NCI-H1436 treated with DMSO at 0.1 percent for 48 hours (cell line): ENCODE measurements at places on chromosomes 16 and 17.

- no peak for DNase-seq
Measured at GRCh38 chr17:33730131-33730530, 437.0 kb upstream of the ASIC2 start.

DNA sequence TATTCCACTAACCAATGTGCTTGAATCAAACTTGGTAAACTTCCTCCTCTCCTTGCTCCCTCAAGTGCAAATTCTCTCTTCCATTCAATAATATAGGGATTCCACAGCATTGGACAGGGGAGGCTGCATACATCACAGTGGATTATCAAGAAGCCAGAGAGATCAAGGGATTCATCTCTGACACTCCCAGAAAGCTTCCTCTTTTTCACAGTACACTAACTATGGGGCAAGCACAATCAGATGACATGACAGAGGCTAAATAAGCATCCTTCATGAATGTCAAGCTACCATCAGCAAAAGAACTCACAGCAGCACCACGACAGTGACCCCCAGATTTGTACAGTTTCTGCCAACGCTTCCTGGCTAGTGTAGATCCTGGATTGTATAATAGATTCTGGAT lies 178.4 kb upstream of the C17orf78 start:
- no peak for DNase-seq

- no peak for DNase-seq
Measured at GRCh38 chr16:30525844-30526136, 576 bp downstream of the ZNF768 start.

DNA sequence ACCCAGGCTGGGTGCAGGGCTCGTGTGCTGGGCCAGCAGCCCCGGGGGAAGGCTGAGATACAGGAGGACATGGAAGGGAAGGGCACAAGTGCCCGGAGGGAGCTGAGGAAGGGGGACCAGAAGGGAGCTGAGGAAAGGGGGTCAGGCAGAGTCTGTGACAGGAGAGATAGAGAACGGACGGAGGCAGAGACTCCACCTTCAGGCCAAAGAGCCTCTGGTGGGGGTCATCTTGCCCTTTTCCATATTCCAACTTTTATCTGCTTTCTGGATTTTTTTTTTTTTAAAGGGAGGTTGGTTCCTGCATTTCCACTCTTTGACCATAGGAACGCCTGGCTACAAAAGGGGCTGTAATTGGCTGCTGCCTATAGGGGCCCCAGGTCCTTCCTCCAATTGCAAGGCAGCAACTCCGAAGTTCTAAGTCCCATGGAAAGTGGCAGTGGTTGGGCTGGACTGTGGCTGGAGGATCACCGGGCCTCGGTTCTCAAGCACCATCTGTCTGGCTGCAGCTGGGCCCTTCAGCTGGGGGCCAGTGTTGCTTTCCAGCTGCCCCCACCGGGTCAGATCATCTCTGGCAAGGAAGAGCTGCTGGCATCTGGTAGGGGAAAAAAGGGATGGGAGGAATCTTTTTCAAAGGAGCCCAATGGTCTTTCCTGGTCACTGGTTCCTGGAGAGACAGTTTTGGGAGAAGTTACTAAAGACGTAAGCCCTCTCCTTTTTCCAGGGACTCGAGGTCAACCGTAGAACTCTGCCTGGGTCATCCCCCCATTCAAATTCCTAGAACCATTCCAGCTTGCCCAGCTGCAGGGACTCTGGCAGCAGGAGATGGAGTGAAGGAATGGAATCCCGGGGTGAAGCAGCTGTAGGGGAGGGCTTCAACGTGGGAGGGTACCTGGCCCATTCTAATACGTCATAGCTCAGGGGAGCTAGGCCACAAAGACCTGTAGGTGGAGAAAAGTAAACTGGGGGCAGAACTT lies 13.1 kb upstream of the MRPS23 start:
- DNase-seq: no peak

DNA sequence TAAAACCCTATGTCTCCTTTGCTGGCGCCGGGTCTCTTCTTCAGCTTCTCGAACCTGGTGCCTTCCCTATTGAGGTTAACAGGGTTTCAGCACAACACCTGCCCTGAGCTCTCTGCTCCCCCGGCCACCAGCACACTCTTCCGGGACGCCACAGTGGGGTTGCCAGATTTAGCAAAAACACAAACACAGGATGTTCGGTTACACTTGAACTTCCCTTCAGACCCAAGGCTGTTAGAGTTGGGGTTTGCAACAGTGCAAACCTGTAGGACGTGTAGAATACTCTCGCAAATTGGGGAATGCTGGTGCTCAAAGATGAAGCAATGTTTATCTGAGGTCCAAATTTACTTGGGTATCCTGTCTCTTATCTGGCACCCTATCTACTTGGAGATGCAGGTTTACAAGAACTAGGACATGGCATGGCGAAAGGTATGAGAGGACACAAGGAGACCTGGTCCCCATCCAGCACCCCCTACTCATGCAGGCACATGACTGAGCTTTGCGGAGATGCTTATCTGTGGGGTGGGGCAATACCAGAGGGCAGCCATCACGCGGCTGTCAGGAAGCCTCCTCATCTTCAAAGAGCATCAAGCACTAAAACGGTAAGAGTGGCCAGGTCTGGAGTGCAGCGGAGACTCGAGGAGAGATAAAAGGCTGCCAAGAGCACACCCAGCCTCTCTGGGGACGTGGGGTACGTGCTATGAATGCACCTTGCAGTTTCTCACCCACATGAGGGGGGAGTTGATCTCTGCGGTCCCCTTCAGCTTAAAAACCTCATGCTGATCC lies 52.8 kb downstream of the SDK2 start:
- peak; percentile 48 for DNase-seq

DNA sequence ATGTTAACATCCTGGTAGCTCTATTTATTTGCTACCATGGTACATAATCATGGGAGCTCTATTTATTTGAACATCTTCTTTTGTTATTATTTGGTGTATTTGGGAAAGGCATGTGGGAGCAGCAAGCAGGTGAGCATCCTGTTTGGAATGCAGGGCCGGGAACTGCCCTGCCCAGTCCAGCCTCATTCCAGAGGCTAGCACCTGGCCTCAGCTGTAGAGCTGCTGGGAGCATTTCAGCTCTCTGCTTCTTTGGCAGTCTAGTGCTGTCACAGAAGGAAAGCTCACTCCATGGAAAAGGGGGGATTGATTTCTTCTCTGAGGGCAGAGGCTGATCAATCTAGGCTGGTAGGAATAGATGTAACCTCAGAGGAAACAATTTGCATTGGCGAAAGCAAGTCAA lies 112.5 kb downstream of the WWOX start:
- no peak for DNase-seq

DNA sequence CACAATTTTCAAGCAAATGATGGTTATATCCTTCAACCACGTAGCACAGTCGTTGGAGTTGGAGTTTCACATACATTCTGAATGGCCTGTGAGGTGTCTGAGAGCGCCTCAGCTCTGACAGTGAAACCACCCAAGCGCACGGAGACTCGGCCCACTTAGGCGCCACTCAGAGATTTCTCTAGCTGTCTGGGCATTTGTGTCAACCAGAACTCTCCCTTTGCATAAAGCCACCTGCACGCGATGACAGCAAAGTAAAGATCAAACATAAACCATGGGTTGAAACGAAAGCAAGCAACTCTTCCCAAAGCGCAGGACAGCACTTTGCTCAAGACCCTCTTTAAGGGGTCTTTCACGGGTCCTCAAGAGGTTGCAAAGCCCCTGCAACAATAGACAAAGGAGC lies 533 bp downstream of the SLC6A4 start:
- DNase-seq: no peak

DNA sequence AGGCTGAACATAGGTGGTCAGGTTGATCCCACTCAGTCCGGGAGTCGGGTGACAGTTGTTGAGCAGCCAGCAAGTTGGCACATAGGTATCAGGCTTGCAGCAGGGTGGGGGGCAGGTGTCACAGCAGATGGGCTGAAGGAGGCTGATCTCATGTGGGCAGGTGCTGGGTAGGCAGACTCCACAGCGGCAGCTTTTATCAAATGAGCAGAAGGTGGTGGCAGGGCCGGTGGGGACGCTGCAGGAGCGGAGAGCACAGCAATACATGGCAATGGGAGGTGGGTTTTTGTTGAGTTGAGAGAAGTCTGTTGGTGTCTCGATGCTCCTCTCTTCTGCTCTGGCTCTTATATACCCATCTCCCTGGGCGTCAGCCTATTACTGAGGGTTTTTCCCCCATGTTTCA lies at the start of gene KRTAP3-1:
Gene KRTAP3-1 (minus strand): TSS at position 318 of the 400 bp plus-strand sequence. CDS start 54 bp downstream, at position 264.
- no peak for DNase-seq

DNA sequence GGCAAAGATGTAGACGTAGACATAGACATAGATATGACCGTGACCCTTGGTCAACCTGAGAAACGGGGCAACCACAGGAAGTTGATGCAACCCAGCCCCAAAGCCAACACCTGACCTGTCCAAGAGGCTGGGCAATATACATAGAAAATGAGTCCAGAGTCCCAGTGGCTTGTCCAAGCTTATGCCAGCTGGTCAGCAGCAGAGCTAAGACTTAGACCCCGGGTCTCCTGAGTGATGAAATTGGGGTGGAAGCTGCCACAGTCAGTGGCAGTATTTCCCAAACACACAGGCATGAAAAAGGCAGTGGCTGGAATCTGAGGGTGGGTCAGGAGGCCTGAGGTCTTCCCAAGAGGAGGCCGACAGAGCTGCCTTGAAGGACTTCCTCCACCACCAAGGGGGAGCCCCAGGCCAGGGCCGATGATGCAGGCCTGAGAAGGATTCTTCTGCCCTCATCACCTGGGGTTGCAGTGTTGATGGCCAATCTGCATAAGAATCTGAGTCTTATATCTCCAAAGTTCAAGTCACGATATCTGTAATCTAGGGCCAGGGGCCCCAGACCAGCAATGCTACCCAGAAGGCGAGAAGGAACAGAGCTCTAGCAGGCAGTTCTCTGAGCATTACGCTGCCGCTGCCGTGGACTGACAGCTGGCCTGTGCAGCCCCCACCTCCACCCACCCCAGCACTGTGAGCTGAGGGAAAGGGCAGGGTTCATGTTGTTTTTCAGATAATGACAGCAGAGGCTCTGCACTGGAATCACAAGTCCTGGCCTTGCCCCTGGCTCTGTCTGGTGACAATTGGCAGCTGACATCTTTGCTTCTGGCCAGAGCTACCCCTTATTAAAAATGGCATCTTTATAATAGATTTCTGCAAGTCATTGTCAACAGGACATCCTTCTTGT lies 72.7 kb downstream of the GNAO1 start:
- DNase-seq: no peak

DNA sequence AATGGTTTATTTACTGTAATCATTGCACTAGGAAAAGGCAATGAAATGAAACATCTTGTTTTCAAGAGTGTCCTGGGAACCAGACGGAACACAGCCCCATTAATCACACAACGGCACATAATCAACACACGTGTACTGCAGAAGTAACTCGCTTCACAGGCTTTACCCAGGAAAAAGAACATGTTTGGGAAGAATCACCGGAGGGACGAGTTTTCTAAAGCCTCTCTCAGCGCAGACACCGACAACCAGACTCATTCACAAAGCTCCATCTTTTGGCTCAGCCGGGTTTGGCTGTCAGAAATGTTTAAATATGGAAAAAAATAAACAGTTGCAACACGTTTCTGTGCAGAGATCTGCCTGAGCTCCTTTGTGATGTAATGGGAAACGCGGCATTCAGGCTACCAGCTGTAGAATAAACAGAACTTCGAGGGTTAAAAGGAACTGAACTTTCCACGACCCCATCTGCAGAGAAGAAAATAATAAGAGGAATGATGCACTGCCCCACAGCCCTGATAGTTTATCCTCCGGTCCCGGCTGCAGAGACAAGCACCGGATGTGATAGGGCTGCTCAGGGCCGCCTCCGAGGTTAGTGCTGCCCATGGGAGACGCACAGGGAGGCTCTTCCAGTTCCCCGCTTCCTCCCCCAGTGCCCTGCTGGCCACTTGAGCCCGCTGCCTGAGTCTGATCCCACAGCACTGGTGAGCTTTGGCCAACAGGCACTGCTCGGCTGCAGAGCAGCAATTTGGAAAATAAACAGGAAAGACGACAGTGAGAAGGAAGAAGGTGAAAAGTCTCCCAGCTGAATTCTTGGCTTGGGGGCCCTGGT lies 119.8 kb downstream of the HIC1 start:
- no peak for DNase-seq
